ENCODE measurements at places on chromosomes 12 and 14. TPM values are rescaled to one million over a fixed set of nuclear protein-coding genes. Genes with fewer than 3 reads are reported as not detected.

- no peak for DNase-seq
Observed at GRCh38 chr12:18953505-18953904, 176.0 kb upstream of the PLEKHA5 start.

GRCh38 chr12:75135026-75135425 lies 74.6 kb downstream of the KCNC2 start:
- no peak for DNase-seq

- DNase-seq: no peak
Observed at GRCh38 chr12:45302621-45303369, 86.9 kb downstream of the ANO6 start.

GRCh38 chr14:63508033-63508432 lies 35.1 kb downstream of the PPP2R5E start:
- no peak for DNase-seq

Gene RPS6KL1
- polyA plus RNA-seq: 0.99 TPM

- DNase-seq: peak; percentile 82
Observed at GRCh38 chr12:54368709-54369596, 4.7 kb upstream of the GPR84 start.

Gene RD3L
- polyA plus RNA-seq: not detected

DNA sequence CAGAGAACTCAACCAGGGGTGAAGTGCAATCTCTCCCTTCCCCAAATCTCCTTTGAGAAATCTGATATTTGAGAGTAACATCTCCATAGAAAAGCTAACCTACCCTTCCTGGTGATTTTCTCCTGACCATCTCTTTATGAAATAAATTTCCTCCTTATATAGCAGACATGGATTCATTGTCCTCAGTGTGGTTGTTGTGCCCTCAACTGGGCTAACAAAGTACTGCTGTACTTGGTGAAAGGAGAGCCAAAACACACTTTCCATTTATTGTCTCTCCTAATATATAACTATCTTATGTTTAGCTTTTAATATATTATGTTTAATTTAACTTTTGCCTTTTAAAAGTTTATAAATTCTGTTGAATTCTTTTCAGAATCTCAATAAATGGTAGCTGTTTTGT lies 65.1 kb upstream of the SLCO1B1 start:
- peak; percentile 53 for DNase-seq

Gene PRICKLE1
- 1.1 TPM for polyA plus RNA-seq

Gene PLEKHD1
- 0.05 TPM for polyA plus RNA-seq

- DNase-seq: no peak
Observed at GRCh38 chr12:60043236-60043635, 447.4 kb downstream of the SLC16A7 start.

Gene BRMS1L
- 20.8 TPM for polyA plus RNA-seq

GRCh38 chr14:102074415-102074964 lies 12.4 kb downstream of the HSP90AA1 start:
- no peak for DNase-seq

DNA sequence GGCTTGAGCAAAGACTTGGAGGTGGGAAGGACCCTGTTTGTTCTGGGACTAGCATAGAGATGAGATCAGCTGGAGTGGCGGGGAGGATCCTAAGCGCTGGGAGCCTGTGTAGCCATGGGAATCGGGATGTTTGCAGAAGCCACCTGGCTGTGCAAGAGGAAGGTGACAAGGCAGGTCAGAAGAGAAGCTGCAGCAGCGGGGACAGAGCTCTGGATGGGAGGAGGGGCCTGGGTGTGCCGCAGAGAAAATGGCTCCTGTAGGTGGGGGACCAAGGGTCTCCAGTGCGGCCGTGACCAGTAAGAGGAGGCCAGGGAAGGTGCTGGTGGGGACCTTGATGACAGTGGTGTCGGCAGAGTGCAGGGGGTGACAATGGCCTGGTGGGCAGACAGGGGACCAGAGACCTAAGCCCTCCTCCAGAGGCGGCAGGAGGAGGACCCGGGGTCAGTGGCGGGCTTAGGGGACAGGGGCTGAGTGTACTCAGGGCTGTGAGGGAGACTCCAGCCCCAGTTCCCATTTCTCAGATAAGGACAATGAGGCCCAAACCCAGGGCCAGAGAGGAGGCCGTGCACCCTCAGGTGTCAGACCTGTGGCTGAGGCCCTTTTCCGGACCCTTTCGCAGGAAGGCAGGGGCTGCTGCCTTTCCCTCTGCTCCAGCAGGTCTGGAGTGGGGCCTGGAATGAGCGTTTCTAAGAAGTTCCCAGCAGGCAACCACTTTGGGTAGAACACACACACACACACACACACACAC lies 206.6 kb upstream of the RTL1 start:
- DNase-seq: no peak

DNA sequence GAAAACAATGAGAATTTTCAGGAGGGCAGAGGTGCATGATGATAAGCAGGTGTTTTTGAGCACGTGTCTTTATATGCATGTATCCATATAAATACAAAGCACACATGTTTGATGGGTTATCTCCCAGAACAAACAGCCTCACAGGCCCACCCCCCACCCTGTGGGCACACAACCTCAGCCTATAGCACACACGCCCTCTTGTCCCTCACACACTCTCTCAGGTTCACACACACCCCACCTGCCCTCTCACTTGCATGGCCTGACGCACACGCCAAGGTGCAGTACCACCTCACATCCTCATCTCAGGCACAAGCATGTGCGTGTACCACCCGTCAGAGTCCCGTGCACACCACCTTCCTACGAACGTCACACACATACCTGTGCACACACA lies 8.6 kb upstream of the KRT8 start:
- no peak for DNase-seq

Gene CDK2
- polyA plus RNA-seq: 48.3 TPM

GRCh38 chr12:50039151-50039835 lies 14.0 kb upstream of the RACGAP1 start:
- DNase-seq: peak; percentile 76

DNA sequence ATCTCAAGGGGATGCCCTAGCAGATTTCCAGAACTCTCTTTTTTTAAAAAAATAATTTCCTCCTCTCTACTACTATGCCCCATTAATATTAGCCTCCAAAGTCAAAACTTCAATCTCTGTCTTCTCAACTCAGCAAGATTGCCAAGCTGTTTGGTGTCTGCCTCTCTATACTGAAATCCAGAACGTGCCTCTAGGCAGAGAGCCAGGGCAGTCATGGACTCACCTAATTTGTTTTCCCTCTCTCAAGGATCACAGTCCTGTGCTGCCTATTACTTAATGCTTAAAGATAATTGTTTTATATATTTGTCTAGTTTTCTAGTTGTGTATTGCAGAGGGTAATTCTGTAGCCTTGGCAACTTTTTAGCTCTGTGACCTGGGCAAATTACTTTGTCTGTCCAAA lies 74.7 kb downstream of the E2F7 start:
- no peak for DNase-seq

DNA sequence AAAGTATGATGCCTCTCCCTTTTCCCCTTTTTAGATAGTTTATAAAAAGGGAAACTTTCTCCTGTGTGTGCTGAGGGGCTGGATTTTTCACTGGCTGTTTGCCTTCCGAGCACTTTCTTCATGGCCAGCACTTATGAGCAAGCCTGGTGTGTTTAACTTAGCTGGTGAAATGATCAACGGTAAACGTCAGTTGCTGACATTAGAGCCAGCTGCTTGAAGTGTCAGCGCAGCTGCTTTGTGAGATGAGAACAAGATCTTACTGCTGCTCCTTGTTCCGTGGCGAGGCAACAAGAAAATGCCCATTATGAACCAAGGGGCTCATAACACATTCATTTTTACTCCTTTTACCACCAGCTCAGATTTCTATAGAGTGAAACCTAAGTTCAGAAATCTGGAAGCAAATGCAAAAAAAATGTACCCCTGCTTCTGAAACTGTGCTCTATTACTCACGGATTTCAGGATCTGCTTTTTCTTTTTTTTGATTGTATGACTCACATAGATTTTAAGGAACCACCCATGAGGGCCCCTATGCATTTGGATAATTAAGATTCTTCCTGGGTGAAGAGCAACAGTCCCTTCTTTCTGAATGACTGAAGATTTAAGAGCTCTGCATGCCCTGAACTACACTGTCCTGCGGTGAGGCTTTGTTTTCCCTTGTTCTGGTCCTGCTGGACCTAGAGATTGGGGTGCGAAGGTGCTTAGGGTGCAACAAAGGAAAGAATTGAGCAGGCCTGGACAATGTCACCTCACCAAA lies 74.3 kb upstream of the CPM start:
- DNase-seq: peak; percentile 19

Gene LIN7A
- polyA plus RNA-seq: 0.21 TPM

DNA sequence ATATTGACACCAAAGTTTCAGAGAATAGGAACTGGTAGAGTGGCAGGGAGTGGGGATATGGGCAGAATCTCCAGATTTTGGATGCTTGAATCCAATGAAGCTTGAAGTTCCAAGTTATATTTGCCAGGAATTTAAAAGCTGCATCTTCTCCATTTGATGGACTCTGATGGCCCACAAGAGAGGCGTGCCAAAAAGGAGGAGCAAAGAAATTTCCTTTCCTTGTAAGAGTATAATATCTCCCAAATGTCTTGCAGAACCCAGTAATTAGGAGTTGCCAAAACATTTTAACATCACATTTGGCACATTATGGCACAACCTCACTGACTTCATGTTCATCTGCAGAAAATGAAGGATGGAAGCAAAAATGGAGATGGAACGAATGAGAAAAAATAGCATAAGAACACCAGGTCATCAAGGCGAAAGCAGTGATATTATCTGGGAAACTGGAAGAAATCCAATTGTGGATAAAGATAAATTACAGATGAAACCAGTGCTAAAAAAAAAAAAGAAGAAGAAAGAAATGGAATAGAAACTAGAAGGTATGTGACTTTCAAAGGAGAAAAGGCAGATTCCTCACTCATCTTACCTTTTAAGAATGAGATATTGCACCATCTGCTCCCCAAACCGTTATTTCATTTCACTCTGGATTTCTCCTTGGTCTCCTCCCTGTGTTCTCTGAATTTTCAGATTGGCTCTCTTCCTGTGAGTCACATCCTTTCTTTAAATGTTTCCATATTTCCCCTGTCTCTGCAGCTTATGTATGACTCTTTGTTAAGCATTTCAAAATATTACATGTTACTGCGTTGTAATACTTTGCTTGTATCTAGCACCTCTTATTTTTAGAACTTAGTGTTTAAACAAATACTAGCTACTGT lies 13.5 kb upstream of the FLRT2 start:
- no peak for DNase-seq

Gene TESPA1
- polyA plus RNA-seq: not detected

Gene PHLDA1
- polyA plus RNA-seq: 32.7 TPM
